Kidney (tissue), 22 donors: ENCODE measurements at places on chromosomes 12 and 14.

DNA sequence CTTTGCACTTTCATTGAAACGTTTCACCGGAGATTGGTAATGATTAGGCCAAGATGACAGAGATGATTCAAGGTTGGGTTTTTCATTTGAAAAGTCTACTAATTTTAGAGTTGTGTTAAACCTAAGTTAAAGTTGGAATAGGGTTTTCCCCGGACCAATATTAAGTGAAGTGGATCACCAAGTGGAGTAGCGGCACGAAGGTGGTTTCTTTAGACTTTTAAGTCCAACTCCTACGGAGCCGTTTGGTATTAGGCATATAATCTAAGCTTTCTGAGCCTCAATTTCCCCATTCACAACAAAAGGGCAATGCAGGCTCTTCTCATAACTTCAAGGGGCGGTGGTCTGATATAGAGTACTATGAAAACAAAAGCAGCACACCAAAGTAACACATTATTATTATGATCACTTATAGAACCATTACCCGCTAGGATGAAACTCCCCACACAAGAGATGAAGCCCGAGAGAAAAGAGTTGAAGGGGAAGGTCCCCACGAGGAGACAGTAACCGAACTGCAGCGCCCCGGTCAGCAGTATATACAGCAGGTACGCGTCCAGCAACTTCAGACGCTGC is 413 bp downstream of the DAD1 start:
- DNase-seq, result no peak

- no peak for DNase-seq
Observed at GRCh38 chr14:79011920-79012204, 841.7 kb downstream of the NRXN3 start.

DNA sequence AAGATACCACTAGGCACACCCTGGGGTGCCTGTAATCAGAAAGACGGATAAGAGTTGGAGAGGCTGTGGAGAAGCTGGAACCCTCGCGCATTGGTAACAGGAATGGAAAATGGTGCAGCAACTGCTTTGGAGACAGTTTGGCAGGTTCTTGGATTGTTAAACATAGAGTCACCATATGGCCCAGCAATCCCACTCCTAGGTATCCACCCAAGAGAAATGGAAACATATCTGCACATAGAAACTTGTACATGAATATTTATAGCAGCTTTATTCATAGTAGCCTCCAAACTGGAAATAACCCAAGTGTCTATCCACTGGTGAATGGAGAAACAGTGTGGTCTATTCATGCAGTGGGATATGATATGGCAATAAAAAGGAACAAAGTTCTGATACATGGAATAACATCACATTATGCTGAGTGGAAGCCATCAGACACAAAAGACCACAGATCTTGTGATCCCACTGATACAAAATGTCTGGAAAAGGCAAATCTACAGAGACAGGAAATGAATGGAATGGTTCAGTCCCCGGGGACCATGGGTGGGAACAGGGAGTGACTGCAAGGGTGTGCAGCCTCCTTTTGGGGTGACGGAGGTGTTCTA is 45.4 kb downstream of the JAG2 start:
- DNase-seq, result no peak

DNA sequence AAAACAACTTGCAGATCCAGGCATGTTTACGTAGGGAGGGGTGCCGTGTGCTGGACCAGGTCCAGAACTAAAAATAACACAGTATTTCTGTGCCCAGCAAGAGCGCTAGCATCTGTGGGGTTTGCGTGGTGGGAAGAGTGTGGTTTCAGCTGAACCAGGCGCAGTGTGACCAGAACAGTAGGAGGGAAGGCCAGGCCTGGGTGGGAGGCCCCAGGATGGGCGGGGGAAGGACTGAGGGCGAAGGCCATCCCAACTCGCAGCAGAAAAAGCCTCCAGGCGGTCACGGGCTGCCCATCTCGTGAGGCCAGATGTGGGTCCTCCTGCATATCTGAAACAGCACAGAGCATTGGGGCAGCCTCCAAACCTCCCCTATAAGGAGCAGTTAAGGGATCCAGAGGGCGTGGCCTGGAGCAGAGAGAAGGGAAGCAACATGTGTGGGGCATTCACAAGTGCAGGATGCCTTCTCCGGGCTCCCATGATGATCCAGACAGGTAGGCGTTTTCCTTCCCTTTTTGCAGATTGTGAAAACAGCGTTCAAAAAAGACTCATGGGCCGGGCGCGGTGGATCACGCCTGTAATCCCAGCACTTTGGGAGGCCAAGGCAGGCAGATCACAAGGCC is 17.8 kb upstream of the CD9 start:
- DNase-seq, result peak; percentile 81

- DNase-seq, result peak; percentile 17
Observed at GRCh38 chr14:77903221-77903620, 103.3 kb downstream of the ADCK1 start.

GRCh38 chr14:65637780-65638179 is 225.2 kb downstream of the FUT8 start:
- no peak for DNase-seq

DNA sequence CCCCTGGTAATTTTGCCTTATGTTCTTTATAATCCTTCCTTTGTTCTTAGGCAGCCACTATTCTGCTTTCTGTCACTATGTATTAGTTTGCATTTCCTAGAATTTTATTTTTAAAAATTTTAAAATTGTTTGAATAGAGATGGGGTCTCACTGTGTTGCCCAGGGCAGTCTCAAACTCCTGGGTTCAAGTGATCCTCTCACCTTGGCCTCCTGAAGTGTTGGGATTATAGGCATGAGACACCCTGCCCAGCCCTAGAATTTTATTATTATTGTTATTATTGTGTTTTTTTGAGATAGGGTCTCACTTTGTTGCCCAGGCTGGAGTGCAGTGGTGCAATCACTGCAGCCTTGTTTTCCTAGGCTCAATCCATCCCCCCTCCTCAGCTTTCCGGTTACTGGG is 2.6 kb downstream of the PTPN11 start:
- no peak for DNase-seq
